ACHN (cell line): ENCODE measurements at places on chromosomes 7 and 10.
A peak's percentile ranks its signal among the peaks of the same experiment; 100 is the strongest.

DNA sequence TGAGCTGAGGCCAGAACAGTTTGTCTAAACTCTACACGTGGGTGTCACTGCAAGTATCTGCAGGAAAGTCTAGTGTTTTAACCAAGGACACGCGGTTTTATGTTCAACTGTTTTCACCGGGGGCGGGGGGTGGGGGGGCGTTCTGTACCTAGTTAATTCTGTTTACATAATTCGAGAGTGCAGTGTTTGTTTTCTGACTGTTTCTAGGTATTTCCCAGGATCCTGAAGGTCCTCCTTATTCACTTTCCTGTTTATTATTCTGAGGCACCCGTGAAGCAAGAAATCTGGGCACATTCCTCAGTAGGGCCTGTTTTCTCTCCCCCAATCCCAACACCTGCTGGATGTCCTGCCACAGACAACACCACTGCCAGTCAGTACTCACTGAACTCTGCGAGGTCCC is 7.6 kb downstream of the LOXL4 start:
- no peak for DNase-seq

GRCh38 chr7:92707435-92707834 is 117.2 kb upstream of the FAM133B start:
- no peak for DNase-seq

DNA sequence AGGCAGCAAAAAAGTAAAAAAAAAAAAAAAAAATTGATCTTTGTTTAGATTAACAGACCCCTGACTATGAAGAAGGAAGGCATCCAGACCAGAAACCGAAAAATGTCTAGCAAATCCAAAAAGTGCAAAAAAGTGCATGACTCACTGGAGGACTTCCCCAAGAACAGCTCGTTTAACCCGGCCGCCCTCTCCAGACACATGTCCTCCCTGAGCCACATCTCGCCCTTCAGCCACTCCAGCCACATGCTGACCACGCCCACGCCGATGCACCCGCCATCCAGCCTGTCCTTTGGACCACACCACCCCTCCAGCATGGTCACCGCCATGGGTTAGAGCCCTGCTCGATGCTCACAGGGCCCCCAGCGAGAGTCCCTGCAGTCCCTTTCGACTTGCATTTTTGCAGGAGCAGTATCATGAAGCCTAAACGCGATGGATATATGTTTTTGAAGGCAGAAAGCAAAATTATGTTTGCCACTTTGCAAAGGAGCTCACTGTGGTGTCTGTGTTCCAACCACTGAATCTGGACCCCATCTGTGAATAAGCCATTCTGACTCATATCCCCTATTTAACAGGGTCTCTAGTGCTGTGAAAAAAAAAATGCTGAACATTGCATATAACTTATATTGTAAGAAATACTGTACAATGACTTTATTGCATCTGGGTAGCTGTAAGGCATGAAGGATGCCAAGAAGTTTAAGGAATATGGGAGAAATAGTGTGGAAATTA is 19.4 kb downstream of the GATA3 start:
- DNase-seq = no peak

- DNase-seq = no peak
Measured at GRCh38 chr7:45131891-45132290, 20.4 kb upstream of the TBRG4 start.

- no peak for DNase-seq
Measured at GRCh38 chr10:79003183-79004100, 65.3 kb upstream of the ZMIZ1 start.

DNA sequence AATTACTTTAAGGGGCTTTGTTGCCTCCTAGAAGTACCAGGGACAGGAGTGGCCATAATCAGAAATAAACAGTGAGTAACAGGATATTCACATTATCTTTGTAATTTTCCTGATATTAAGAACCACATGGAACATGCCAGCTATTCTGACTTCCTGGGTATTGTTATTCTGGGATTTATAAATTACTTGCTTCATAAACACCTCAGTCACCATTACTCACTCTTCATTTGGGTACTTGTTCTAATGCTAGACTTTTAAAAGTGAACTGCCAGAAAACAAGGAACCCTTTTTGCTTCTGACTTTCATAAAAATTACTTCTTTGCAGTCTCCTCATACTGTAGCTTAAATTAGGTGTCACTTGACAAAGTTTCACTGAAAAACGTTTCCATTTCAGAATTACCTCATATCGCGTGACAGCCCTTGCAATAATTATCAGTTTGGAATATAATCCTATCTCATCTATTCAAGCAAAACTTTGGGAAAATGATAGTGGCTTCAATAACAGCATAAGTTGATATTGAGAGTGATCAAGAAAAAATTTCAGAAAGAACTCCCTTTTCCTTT is 29.8 kb downstream of the CABCOCO1 start:
- DNase-seq = no peak

GRCh38 chr10:75229971-75230370 is 5.8 kb downstream of the COMTD1 start:
- DNase-seq = peak; percentile 47

DNA sequence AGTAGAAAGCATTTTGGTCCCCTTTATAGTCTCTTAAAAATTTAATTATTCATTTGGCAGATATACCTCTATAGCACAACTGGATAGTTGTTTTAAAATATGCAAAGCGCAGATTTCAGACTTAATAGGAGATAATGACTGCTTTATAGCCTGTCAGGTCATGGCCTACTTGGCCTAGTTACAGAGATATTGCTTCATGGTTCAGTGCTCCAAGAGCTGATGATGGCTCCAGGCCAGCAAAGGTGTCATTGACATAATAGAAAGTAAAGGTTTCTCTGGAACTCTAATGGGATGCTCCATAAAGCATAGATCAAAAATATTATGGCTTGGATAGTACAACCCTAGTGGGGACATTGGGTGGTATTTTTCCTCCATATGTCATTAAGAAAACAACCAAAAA is 285.7 kb downstream of the NXPH1 start:
- DNase-seq = no peak

GRCh38 chr7:105635197-105635596 is 53.9 kb upstream of the EFCAB10 start:
- DNase-seq = no peak
